ENCODE measurements at places on chromosomes 5 and 9. TPM values are rescaled to one million over a fixed set of nuclear protein-coding genes. Genes with fewer than 3 reads are reported as not detected.

LVRN gene
- total RNA-seq = 0.42 TPM

PCDH1 gene
- total RNA-seq = 1.5 TPM

SPAAR gene
- total RNA-seq = not detected

LRRC26 gene
- total RNA-seq = 3.0 TPM

- DNase-seq = peak; percentile 15
Measured at GRCh38 chr5:40446910-40447309, 232.8 kb upstream of the PTGER4 start.

DNA sequence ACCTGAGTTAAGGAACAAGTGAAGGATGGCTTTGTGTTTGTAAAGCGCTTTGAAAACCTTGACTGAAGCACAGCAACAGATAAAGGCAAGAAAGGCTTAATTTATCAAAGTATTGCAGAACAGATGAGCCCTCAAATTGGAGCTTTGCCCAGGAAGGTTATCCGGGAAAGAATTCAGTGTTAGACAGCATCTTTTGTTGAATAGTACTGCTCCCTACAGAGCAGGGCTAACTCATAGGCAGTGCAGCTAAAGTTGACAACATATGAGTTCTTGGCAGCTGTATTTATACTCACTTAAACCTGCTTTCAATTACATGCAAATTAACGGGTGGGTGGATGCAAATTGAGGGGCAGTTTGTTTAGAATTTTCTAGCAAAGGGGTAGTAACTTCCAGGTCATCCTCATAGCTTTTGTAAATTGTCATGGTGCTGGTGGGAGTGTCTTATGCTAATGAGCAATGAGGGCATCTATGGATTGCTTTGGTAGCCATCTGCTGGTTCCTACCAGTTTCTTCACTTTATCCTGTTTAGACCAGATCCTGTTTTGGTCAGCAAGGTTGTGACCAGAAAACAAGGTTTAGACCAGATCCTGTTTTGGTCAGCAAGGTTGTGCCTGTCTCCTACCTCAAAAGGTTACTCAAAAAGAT lies 105.8 kb downstream of the GDA start:
- no peak for DNase-seq

GRCh38 chr9:6901180-6901579 lies 143.4 kb downstream of the KDM4C start:
- DNase-seq = no peak
